ENCODE measurements at places on chromosomes 16 and 17.

- no peak for DNase-seq
Observed at GRCh38 chr17:70483624-70484023, 314.3 kb downstream of the KCNJ2 start.

- DNase-seq = no peak
Observed at GRCh38 chr17:27247071-27247957, 46.6 kb upstream of the WSB1 start.

- no peak for DNase-seq
Observed at GRCh38 chr16:26777821-26778220, 288.9 kb upstream of the C16orf82 start.

- no peak for DNase-seq
Observed at GRCh38 chr16:23700509-23700908, 12.5 kb downstream of the ERN2 start.

DNA sequence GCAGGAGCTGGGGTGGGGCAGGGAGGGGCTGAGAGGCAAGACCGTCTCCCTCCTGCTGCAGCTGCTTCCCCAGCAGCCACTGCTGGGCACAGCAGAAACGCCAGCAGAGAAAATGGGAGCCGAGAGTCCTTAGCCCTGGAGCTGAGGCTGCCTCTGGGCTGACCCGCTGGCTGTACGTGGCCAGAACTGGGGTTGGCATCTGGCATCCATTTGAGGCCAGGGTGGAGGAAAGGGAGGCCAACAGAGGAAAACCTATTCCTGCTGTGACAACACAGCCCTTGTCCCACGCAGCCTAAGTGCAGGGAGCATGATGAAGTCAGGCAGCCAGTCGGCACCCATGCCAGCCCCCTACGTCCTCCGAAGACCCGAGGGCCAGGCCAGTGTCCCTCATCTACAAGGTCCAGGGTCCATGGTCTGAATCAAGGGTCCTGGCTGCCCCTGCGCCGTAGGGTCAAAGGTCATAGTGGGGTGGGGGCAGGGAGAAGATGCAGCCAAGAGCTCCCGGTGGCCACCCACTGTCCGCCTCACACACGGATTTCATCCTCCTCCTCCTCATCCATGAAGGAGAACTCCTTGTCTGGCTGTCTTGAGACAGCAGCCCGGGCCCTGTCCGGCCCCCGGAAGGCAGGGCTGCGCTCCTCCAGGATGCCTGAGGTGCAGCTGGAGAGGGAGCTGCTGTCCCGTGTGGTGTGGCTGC is 23.4 kb upstream of the CPSF4L start:
- DNase-seq = no peak

DNA sequence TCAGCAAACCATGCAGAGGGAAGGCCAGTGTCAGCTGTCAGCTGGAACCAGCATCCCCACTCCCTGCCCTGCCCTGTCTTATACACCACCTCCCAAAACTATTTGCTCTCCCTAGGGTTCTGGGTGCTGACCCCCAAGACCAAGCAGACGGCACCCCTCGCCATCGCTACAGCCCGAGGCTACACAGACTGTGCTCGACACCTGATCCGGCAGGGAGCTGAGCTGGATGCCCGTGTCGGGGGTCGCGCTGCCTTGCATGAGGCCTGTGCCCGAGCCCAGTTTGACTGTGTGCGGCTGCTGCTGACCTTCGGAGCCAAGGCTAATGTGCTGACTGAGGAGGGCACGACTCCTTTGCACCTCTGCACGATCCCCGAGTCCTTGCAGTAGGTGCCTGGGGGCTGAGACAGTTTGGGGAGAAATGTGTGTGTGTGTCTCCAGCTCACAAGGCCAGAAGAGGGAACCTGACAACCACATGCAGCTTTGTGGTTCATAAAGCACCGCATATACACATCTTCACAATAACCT is 1.5 kb downstream of the ASB16 start:
- DNase-seq = no peak

DNA sequence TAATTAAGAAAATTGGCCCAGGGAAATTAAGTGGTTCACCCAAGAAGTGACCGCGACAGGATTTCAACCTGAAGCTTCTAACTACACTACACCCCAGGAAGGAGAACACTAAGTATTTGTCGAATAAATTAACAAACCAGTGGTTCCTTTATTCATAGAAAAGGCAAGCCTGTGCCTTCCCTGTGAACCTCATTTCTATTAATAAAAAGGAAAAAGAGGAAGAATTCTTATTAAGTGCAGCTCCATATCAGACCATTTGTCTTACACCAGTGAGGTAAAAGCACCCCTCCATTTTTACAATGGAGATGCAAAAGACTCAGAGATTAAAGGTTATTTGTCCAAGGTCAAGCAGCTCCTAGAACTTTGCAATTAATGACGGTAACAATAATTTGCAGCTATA is 1.7 kb downstream of the COPS3 start:
- DNase-seq = no peak

GRCh38 chr16:85912211-85912974 is 13.4 kb downstream of the IRF8 start:
- DNase-seq = no peak
